Activated CD4-positive, alpha-beta memory T cell treated with anti-CD3 and anti-CD28 coated beads for 36 hours (primary cell): ENCODE measurements at places on chromosomes 5 and 9. TPM values are rescaled to one million over a fixed set of nuclear protein-coding genes. Genes with fewer than 3 reads are reported as not detected.

The ZDHHC11 gene
- total RNA-seq: 6.2 TPM

The QRFP gene
- not detected for total RNA-seq

The SMIM3 gene
- total RNA-seq: 22.4 TPM

The PTGR1 gene
- total RNA-seq: 4.8 TPM

The GPBP1 gene
- 98.5 TPM for total RNA-seq

The NR5A1 gene
- not detected for total RNA-seq

The GMCL2 gene
- total RNA-seq: not detected

The TNFSF15 gene
- total RNA-seq: 0.14 TPM

The BHMT2 gene
- total RNA-seq: not detected

The ZNF189 gene
- total RNA-seq: 10.6 TPM

The PCDHB9 gene
- not detected for total RNA-seq

The IRX1 gene
- not detected for total RNA-seq

The C9orf50 gene
- total RNA-seq: not detected

The NMUR2 gene
- not detected for total RNA-seq

DNA sequence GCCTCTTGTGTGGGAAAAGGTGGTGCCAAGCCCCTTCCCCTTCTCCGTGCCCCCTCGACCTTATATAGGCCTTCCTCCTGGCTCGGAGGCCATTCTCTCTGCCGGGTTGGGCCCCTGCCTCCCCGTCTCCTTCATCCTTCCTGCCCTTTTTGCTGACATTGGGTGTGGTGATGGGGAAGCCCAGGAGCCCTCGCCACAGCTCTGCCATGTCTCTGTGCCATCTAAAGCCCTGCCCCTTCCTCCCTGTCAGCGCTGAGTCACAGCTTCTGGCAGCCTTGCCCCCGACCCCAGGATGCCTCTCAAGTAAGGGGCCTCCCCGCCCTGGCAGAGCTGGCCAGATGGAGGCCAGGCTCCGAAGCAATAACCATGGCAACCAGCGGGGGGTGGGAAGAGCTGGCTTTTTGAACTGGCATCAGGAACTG, 30.4 kb downstream of the JADE2 start:
- H3K36me3 ChIP-seq: peaks cover 38% of the 10 kb centered on the region
- DNase-seq: peak; percentile 97
- no peaks in the 10 kb centered on the region for H3K27me3 ChIP-seq
- H3K4me1 ChIP-seq: peaks cover 47% of the 10 kb centered on the region
- peak overlapping the region; percentile 99 for H3K27ac ChIP-seq
- H3K4me3 ChIP-seq: peak overlapping the region; percentile 70

- no peaks in the 10 kb centered on the region for H3K36me3 ChIP-seq
- DNase-seq: no peak
- H3K27ac ChIP-seq: no peak overlapping the region
- no peaks in the 10 kb centered on the region for H3K4me1 ChIP-seq
- no peaks in the 10 kb centered on the region for H3K27me3 ChIP-seq
Measured at GRCh38 chr5:101024299-101024698, 121.2 kb upstream of the ST8SIA4 start.

DNA sequence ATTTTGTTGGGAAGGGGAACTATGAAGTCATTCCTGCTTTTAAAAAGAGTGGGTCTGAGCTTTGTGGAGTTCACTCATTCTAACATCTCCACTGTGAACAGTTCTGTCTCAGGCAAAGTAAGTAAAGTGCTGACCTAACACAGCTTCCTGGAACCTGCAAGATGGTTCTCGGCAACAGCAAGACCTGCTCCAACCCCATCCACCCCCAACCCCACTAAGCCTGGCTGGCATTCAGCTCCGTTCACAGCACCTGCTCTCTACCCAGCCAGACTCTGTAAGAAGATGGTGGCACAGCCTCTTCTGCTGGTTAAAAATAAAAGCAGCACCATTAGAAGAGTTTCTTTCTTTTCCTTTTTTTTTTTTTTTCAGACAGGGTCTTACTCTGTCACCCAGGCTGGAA, 42.0 kb downstream of the EPB41L4B start:
- H3K27ac ChIP-seq: no peak overlapping the region
- DNase-seq: no peak
- no peaks in the 10 kb centered on the region for H3K4me1 ChIP-seq
- peaks cover 15% of the 10 kb centered on the region for H3K27me3 ChIP-seq
- no peak overlapping the region for H3K4me3 ChIP-seq
- no peaks in the 10 kb centered on the region for H3K36me3 ChIP-seq

- no peak overlapping the region for H3K27ac ChIP-seq
- peak; percentile 60 for DNase-seq
- no peak overlapping the region for H3K4me3 ChIP-seq
- peaks cover 2% of the 10 kb centered on the region for H3K27me3 ChIP-seq
- H3K36me3 ChIP-seq: no peaks in the 10 kb centered on the region
- H3K4me1 ChIP-seq: peaks cover 5% of the 10 kb centered on the region
Measured at GRCh38 chr9:135971892-135972291, 10.7 kb upstream of the UBAC1 start.

DNA sequence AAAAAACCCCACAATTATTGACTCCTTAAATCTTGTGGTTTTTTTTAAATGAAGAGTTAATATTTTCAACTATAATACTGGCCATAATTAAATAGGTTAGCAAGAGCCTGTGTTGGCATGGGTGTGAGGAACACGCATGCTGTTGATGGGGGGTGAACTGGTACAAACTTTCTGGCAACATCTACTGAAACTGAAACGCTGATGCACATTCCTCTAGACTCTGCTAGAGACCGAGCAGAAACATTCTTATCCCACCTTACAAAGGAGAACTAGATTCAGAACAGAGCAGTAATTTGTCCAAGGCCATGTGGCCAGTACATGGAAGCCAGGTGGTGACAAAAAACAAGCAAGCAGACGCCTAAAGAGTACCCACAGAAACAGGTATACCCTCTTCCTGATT, 2.4 kb downstream of the BICD2 start:
- no peaks in the 10 kb centered on the region for H3K27me3 ChIP-seq
- no peaks in the 10 kb centered on the region for H3K36me3 ChIP-seq

DNA sequence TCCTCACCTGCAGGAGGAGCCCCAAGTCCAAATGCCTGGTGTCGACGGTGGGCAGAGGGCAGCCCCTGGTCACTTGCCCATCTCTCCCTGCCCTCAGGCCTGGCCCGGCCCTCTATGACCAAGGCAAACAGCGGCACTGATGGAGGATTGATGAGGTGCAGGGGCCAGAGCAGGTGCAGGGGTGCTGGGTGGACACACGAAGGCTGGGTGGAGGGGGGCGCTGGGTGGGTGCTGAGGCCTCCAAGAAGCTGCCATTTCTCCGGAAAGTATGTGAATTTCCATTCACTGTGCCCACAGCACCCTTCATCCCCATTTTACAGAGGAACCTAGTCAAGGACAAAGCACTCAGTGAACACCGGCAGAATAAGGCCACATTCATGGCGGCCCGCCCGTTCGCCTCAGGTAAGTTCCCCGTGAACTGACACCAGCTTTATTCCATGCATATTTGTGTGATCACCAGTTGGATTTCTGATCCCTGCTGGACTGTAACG, 143.8 kb upstream of the PPP1R26 start:
- no peaks in the 10 kb centered on the region for H3K36me3 ChIP-seq
- peaks cover 5% of the 10 kb centered on the region for H3K27me3 ChIP-seq
- no peak overlapping the region for H3K4me3 ChIP-seq

DNA sequence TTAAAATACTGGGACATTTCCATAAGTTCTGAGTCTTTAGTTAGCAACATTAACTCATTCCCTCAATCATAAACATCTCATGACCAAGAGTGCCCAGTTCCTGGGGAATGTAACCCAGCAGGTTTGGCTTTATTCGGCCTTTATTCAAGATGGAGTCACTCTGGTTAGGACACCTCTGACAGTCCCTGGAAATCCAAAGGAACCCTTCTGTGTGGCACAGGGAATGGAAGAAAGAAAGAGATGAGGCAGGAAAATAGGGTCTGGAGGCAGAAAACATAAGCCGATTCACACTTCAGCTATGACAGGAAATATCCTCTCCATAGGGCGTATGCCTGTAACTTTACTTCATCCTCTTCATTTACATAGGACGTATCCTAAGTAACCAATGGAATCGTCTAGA, 53.5 kb downstream of the FXN start:
- no peaks in the 10 kb centered on the region for H3K27me3 ChIP-seq
- no peak overlapping the region for H3K4me3 ChIP-seq
- H3K27ac ChIP-seq: no peak overlapping the region
- DNase-seq: no peak
- H3K4me1 ChIP-seq: no peaks in the 10 kb centered on the region
- H3K36me3 ChIP-seq: no peaks in the 10 kb centered on the region

GRCh38 chr5:158354958-158355357, 496.0 kb upstream of the CLINT1 start:
- peaks cover 8% of the 10 kb centered on the region for H3K4me1 ChIP-seq
- DNase-seq: no peak
- no peak overlapping the region for H3K27ac ChIP-seq
- no peaks in the 10 kb centered on the region for H3K36me3 ChIP-seq
- no peak overlapping the region for H3K4me3 ChIP-seq

- no peaks in the 10 kb centered on the region for H3K36me3 ChIP-seq
- peaks cover 6% of the 10 kb centered on the region for H3K27me3 ChIP-seq
- H3K4me3 ChIP-seq: no peak overlapping the region
- no peaks in the 10 kb centered on the region for H3K4me1 ChIP-seq
- no peak overlapping the region for H3K27ac ChIP-seq
Measured at GRCh38 chr5:127870914-127871313, 167.7 kb downstream of the CCDC192 start.

DNA sequence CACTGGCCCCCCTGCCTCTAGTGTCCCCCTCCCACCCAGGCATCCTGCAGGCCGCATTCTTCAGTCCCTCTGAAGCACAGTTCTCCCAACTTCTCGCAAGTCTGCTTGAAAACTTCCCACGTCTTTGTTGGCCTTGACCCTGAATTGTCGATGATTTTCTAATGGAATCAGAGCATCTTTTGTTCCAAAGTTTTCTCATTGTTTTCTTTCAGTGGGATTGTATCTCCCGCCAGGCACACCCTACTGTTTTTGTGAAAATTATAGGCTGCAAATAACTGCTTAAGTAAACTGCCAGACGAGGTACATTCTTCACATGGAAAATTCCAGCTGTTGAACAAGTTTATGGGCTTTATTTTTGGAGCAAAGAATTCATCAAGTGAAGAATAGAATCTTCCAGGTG, 122.6 kb upstream of the SLC25A48 start:
- no peaks in the 10 kb centered on the region for H3K4me1 ChIP-seq
- H3K36me3 ChIP-seq: no peaks in the 10 kb centered on the region
- no peak overlapping the region for H3K27ac ChIP-seq

DNA sequence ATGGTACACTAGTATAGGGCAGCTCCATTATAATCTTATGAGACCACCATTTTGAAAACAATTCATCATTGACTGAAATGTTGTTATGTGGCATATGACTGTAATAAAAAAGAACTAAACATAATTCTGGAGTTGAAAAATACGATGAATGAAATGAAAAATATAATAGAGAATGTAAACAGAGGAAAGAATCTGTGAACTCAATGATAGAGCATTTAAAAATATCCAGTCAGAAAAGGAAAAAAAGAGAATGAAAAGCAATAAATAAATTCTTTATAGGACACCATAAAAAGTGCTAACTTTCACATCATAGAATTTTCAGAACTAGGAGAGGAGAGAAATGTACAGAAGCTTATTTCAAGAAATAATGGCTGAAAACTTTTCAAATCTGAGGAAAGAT, 17.6 kb upstream of the VCAN start:
- DNase-seq: no peak
- no peaks in the 10 kb centered on the region for H3K4me1 ChIP-seq
- peaks cover 8% of the 10 kb centered on the region for H3K27me3 ChIP-seq
- no peak overlapping the region for H3K4me3 ChIP-seq
- H3K36me3 ChIP-seq: no peaks in the 10 kb centered on the region

DNA sequence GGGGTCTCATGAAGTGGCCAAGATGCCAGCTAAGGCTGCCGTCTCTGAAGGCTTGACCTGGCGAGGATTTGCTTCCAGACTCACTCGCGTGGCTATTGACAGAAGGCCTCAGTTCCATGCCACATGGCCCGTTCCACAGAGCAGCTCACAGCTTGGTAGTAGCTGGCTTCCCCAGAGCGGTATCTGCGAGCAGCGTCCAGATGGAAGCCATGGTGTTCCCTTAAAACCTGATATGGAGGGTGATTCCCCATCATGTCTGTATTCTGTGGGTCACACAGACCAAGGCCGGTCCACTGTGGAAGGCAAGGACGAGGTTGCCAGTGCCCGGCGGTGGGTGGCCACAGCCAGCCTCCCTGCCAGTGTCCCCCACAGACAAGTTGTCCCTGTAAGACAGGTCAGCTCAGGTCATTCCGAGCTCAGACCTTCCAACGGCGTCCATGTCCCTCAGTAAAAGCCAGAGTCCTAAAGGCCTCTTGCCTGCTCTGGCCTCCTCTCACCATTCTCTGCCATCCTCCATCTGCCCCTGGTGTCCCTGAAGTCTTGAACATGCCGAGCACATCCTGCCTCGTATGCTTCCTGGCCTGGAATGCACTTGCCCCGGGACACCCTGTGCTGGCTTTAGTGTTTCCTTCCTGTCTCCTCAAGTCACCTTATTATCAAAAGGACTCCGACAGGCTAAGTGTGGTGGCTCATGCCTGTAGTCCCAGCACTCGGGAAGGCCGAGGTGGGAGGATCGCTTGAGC, 61.3 kb upstream of the LRRTM2 start:
- H3K36me3 ChIP-seq: peaks cover 1% of the 10 kb centered on the region
- no peaks in the 10 kb centered on the region for H3K27me3 ChIP-seq
- no peak overlapping the region for H3K27ac ChIP-seq
- no peak overlapping the region for H3K4me3 ChIP-seq
- DNase-seq: no peak

GRCh38 chr9:96050861-96051155, 175.3 kb downstream of the ERCC6L2 start:
- H3K27ac ChIP-seq: no peak overlapping the region
- no peaks in the 10 kb centered on the region for H3K36me3 ChIP-seq
- H3K4me3 ChIP-seq: no peak overlapping the region
- peaks cover 3% of the 10 kb centered on the region for H3K27me3 ChIP-seq

- no peak for DNase-seq
- H3K27ac ChIP-seq: no peak overlapping the region
- H3K4me1 ChIP-seq: no peaks in the 10 kb centered on the region
- H3K4me3 ChIP-seq: no peak overlapping the region
- H3K36me3 ChIP-seq: no peaks in the 10 kb centered on the region
Measured at GRCh38 chr9:38000332-38000731, 68.7 kb downstream of the SHB start.

DNA sequence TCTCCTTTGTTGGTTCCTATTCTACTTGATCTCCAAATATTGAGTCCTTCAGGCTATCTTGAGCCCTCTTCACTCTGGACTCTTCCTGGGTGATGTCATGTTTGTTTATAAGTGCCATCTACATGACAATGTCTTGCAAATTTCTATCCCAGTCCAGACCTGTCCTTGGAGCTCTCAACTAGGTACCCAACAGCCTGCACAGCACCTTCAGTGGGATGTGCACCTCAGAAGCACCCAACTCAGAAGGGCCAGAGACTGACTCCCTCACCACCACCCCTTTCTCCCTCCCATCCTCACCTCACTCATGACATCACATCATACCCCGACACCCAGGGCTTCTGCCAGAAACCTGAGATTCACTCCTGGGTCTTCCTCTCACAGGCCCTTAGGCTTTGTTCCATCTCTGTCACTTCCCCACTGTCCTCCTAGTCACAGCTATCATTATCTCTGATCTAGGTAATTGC, 14.4 kb downstream of the TXN start:
- H3K27me3 ChIP-seq: no peaks in the 10 kb centered on the region
- H3K4me3 ChIP-seq: no peak overlapping the region
- no peak overlapping the region for H3K27ac ChIP-seq
- H3K36me3 ChIP-seq: peaks cover 29% of the 10 kb centered on the region
- no peak for DNase-seq
